Lower lobe of right lung (tissue), 2 donors: ENCODE measurements at places on chromosomes 2 and 18. TPM values are rescaled to one million over a fixed set of nuclear protein-coding genes. Genes with fewer than 3 reads are reported as not detected.

DNA sequence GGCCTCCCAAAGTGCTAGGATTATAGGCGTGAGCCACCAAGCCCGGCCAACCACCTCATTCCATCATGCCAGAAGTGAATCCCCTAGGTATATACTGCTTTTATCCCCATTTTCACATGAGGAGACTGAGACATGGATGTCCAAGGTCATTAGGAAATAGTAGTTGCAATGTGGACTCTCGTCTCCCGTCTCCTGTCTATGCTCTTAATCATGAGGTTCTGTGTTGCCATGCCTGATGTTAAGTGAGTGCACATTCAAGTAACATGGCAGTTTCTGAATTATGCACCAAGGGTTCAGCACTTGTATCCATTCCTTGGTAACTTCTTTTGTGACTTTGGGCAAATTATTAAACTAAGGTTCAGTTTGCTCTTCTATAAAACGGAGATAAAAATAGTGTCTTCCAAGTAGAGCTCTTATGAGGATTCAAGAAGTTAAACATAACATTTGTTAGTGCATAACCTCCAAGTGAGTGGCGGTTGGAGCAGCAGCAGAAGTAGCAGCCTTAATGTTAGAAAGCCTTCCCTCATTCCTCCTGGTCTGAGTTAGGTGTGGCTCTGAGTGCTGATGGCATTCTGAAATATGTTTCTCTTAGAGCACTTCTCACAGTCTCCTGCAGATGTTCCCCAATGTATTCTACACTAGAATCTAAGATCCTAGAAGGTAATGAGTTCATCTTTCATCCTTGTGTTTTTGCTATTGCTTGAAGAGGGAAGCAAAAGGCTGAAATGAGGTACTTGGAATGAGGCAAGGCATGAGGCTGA, 21.9 kb downstream of the SOCS6 start:
- DNase-seq, result no peak

DNA sequence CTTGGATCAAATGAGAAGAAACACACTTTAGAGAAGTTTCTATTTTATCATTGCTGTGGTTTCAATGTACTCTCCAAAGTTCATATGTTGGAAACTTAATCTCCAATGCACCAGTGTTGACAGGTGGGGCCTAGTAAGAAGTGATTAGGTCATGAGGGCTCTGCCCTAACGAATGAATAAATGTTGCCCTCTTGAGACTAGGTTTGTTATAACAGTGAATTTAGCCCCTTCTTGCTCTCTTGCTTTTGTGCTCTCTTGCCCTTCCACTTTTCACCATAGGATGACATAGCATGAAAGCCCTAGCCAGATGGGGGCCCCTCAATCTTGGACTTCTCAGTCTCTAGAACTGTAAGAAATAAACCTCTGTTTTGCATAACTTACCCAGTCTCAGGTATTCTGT, 664.8 kb downstream of the DCC start:
- no peak for DNase-seq

SCYGR4 gene
- total RNA-seq, result not detected

DNA sequence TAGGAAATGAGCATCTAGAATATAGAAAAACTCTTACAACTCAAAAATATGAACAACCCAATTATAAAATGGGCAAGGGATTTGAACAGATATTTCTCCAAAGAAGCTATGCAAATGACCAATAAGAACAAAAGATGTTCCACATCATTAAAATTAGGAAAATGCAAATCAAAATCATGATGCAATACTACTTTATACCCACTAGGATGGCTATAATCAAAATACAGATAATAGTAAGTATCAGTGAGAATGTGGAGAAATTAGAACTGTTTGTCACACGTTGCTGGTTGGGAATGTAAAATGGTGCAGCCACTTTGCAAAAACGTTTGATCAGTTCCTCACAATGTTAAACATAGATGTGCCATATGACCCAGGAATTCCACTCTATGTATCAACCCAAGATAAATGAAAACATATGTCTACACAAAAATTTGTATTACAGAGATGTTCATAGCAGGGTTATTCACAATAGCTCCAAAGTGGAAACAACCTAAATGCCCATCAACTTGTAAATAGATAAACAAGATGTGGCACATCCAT, 558.4 kb downstream of the SLC4A3 start:
- DNase-seq, result no peak

CCNT2 gene
- total RNA-seq, result 44.0 TPM

GRCh38 chr2:150043172-150043500, 444.3 kb downstream of the RND3 start:
- DNase-seq, result no peak

CROCC2 gene
- 3.4 TPM for total RNA-seq

- no peak for DNase-seq
These were observed 176.1 kb downstream of the TMEM18 start for GRCh38 chr2:501130-501529.

GRCh38 chr18:27707201-27707600, 469.7 kb downstream of the CDH2 start:
- no peak for DNase-seq

GRCh38 chr2:177282787-177283572, 18.5 kb upstream of the NFE2L2 start:
- DNase-seq, result no peak

DNA sequence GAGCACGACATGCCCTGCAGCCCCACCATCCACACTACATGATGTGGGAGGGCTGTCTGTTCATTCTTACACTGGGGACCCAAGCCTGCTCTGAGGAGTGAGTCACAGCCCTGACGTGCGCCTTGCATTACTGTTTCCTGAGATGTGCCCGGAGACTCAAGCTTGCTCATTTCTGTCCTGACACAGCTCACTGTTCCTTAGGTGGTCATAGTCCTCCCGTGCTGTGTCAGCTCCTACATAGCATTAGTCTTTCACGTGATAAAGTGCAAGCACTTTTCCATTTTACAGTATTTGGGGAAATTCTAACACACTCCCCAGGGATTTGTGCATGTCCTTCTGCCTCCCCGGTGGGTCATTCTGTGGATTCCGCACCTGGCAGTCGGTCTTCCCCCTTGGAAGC, 46.2 kb upstream of the TRIM43B start:
- no peak for DNase-seq

TXNDC9 gene
- 23.4 TPM for total RNA-seq

DNA sequence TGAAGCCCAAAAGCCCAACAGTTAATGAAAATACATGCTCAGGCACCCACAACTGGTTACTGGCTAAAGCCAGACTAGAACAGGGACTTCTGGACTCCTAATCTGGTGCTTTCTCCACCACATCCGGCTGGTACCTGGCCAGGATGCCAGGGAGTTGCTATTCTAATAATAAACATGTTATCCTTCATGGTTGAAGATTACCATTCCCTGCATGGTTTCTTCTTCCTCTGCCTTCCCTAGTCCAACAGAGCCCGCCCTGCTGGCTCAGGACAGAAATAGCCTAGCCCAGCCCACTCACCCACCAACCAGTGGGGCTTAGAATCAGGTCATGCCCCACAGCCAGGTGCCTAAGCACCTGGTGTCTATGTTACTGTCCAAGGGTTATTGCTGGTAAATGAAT, 184.2 kb downstream of the TMEM247 start:
- DNase-seq, result no peak

REEP1 gene
- total RNA-seq, result 6.9 TPM

WNT10A gene
- total RNA-seq, result 0.35 TPM

DNA sequence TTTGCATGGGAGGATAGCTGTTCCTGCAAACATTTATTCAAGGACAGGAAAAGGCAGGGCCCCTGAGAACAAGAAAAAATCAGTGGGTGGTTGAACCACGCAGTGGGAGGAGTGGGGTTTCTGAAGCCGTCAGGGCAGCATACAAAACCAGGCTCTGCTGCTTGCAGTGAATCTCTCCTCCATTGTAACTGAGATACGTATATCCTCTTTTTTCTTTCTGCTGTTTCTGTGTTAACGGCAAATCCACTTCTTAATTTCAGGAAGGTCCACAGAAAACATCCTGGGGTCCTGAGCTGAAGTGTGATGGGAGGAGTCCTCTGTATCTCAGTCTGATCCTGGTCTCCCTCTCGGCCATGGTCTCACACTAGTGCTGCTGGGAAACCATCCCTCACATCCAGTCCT, 27.2 kb upstream of the KCNF1 start:
- no peak for DNase-seq

ABCB11 gene
- total RNA-seq, result 0.32 TPM

SERPINB13 gene
- not detected for total RNA-seq

DNA sequence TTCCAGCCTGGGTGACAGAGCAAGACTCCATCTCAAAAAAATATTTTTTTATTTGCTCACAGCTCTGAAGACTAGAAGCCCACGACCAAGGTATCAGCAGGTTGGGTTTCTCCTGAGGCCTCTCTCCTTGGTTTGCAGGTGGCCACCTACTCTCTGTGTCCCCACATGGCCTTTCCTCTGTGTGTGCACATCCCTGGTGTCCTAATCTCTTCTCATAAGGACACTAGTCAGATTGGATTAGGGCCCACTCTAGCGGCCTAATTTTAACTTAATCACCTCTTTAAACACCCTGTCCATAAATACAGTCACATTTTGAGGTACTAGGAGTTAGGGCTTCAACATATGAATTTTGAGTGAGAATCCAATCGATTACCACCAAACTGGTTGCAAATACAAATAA, 2.0 kb upstream of the RAB3GAP1 start:
- DNase-seq, result no peak
